Tongue (tissue), 3 donors: ENCODE measurements at places on chromosomes 3 and 15. TPM values are rescaled to one million over a fixed set of nuclear protein-coding genes. Genes with fewer than 3 reads are reported as not detected.

DNA sequence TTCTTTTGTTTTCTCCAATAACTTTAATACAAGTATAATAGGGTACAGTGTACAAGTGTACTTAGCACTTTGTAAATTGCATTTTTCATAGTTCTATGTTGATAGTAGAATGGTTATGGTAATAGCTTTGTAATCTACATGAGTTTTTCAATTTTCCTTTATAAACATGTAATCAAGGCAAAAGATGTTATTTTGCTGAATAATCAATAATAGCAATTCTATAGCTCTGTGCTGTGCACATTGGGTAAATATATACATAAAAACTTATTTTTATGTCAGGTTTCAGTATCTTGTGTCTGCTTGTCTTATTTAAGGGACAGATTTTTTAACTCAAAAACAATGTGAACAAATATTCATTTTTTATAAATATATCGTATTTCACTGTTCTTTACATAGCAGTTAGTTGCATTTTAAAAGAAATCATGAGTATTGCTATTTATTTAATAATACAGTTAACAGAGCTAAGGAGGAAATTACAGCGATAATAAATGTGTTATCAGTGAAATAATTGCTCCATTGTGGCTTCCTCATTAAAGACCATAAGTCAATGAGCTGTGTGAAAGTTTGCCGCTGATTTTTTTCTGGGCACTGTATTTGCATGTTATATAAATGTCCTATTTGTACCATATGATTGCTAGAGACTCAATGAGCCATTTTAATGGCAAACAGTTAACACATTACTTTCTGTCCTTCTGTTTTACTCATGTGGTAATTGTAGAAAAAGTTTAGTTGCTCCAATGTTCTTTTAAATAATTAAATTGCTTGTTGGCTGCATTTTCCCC, 214.6 kb upstream of the STAC start:
- no peak for DNase-seq

DNA sequence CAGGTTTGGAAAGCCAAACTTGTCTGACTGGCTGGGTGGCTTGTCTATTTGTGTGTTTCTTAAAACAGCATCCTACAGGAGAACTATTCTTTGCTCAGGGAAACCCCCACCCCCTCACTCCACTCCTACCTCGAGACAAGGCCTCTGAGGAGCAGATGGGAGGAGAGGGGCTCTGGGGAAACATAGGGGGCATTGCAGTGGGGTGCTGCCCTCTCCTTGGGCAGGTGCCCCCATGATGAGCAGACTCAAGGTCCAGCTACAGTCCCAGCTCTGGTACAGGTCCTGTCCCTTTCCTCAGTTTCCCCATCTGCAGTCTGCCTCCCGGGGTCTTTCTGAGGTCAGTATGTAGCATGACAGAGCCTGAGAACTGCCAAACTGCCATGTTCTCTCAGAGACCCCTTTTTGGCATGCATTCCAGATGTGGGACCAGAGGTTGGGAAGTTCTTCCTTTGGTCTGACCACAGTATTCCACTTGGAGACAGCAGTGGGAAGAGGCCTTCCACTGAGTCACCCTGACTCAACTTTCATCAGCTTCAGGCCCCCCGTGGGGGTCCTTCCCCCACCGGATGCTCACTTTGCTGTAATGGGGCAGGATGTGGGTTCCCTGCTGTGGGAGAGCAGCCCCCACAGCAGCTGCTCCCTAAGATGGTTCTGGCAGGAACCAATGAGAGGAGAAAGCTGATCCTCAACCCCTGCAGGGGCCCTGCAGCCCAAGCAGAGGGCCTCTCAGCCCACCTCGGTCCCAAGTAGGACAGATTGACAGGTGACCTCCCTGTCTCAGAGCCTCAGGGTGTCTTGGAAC, 32.3 kb upstream of the CYP11A1 start:
- DNase-seq, result no peak

DNA sequence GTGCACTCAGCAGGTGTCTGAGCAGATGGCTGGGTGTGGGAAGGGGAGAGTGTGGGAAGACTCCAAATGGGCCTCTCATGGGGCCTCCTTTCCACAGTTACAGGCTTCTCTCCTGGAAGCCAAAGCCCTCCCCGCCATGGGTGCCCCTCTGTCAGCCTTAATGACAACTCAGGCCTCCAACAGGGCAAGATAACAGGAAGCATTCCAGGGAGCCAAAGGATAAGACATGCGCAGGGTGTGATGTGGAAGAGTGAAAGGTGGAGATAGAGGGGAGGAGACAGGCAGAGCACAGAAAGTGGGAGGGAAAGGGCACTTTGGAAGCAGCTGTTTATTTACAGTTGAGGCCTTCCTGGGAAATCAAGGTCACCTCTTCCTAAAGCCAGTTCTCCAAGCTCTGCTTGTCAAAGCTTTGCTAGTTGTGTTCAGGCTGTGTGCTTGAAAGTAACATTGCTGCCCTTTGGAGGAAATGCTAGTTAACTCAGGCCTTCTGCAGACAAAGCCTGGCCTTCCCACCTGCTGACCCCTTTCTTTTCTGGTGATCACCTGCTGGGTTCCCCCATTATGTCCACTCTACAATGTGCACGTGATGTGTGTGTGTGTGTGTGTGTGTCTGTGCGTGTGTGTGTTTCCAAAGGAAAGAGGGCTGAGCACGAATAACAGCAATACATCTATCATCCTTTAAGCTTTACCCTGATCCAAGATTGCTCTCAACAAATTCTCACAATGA, 35.2 kb upstream of the SMAD3 start:
- peak; percentile 59 for DNase-seq

GRCh38 chr15:74381481-74381880, 14.0 kb upstream of the CYP11A1 start:
- no peak for DNase-seq

DNA sequence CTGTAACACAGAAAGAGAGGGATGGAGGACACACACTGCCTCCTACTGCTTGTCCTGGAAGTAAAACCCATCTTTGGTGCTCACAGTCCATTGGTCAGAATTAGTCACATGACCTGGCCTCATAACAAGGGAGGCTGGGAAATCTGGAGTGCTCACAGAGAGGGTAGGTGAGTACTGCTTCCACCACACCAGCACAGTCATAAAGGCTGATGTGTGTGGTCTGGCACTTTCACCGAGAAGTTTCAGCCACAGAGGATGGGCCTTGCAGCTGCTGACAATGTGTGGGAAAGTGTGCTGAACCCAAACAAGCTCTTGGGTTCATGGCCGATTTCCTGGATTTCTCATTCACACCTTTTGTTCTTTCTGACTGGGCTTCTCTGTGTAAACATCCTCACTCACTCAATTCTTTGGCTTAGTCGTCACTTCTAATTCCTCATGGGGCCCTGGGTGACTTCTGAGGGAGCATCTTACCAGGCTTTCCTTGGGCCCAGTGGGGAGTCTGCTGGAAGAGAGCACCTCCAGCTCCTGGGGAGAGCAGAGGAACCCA, 100.7 kb downstream of the ASB7 start:
- DNase-seq, result peak; percentile 69

DNA sequence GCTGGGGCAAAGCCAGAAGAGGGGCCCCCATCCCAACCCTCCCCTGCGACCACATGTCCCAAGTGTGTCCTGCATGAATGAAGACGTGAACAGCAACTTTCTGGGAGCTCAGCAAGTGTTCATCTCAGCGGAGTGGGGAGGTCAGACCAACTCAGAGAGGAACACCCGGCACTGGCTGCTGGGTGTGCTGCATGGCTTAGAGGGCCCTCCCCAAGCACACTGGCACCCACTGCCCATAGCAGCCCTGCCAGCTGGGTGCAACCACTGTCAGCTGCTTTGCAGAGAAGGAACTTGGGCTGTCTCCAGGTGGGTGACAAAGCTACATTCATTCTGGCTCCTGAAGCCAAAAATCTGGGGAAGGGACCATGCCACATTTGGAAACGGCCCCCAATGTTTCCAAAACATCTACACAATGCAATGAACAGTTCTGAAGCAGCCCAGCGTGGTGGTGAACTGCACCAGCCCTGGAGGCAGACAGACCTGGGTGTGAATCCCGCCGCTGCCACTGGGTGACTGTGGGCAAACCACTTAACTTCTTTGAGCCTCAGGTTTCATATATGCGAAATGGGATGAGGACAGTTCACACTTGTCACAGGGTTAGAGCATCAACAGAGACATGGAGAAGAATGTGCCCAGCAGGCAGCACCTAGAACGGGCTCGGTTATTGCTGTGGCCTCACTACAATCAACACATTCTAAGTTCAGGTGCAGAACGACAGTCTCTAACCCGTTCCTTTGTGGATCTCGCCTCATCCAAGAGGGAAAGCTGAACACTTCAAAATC, 145.4 kb downstream of the NUP210 start:
- DNase-seq, result peak; percentile 59

The POLQ gene
- total RNA-seq, result 3.7 TPM

The CHRNA7 gene
- total RNA-seq, result 2.8 TPM

The AQR gene
- 32.7 TPM for total RNA-seq
